GOT3 (cell line): ENCODE measurements at places on chromosomes 1 and 21.

DNA sequence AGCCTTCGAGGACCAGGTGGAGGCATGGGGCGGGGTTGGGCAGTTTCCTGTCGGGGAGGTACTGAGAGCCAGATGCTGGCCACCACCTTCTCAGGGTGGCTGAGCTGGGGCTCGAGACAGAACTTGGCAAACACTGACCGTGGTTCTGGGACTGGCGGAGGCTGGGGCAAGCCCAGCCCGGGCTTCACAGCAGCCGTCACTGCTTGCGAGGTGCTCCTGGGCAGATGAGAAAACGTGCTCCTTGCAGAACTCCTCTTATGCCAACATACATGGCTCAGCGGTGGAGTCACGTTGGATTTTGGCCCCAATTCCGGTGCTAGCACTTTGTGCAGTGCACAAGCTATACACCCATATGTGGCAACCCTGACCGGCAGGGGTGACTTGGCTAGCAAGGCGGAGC lies 69.2 kb downstream of the RUNX3 start:
- no peak for DNase-seq

DNA sequence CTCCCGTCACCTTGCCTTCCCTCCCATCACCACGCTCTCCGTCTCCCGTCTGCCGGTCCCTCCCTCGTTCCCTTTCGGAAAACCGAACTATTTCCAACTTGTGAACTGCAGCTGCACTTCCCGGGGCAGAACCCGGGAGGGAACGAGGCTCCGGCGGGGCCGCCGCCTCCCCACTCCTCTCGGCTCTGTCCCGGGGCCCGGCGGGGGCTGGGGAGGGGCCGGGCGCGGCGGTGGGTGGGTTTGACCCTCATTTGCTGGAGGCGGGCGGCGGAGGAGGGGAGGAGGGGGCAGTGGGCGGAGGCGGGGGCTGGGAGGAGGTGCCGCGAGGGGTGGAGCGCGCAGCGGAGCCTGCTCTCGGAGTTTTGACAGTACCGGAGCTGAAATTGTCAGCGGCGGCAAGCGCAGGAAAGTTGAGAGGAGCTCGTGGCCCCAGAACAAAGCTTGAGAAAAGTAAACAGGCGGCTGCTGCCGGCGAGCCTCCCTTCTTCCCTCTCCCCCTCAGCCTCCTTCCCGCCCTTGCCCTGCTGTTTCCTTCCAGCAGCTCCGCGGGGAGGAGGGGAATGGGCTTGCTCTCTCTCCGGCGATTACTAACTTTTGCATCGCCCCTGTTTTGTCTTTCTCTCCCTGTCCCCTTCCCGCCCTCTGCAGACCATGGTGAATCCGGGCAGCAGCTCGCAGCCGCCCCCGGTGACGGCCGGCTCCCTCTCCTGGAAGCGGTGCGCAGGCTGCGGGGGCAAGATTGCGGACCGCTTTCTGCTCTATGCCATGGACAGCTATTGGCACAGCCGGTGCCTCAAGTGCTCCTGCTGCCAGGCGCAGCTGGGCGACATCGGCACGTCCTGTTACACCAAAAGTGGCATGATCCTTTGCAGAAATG lies 2.9 kb downstream of the LMO4 start:
- no peak for DNase-seq

DNA sequence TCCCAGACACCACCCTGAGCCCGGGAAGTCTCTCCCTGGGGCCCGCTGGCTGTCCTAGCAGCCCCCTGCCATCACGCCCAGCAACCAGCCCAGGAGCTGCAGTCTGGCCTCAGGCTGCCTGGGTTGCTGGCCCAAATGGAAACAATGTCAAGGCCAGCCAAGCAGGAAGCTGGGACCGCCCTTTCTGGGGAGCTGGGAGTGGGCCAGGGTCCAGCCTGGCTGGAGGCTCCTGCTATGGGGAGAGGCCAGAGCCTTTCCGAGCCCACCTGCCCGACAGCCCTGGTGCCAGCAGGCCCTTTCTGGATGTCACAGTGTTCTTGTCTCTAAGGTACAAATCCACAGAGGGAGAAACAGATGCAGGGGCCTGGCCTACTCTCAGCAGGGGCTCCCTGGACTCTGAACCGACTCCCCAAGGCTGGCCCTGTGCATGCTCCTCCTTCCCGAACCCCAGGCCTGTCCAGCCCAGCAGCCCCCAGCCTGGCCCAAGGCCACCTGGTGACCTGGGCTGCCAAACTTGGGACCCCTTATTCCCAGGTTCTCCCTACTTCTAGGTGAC lies 1.2 kb upstream of the MMEL1 start:
- no peak for DNase-seq

- DNase-seq: no peak
Observed at GRCh38 chr1:162502928-162503327, 5.3 kb downstream of the UHMK1 start.

- DNase-seq: no peak
Observed at GRCh38 chr1:32256473-32257226, 5.6 kb downstream of the LCK start.

DNA sequence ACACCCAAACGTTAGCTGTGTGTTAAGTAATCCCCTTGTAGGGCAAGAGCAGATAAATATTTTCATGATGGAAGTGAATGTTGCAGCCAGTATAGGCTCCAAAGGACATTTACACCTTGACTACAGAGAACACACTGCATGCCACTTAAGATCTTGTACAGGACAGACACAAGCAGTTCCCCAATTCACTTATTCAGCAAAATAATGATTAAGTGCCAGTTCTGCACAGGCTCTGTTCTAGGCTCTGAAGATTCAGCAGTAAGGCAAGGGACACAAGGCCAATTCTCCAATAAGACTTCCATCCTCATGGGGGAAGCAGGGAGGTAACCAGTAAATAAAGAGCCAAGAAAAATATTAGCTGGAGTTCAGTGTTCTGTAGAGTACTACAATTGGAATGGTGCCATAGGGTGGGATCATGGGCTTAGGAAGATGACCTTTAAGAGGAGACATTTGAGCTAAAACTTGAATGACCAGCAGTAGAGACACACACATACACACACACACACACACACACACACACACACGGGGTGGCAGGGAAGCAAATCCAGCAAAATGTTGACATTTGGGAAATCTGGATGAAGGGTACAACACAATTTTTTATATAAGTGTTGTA lies 199.9 kb upstream of the JUN start:
- DNase-seq: no peak

DNA sequence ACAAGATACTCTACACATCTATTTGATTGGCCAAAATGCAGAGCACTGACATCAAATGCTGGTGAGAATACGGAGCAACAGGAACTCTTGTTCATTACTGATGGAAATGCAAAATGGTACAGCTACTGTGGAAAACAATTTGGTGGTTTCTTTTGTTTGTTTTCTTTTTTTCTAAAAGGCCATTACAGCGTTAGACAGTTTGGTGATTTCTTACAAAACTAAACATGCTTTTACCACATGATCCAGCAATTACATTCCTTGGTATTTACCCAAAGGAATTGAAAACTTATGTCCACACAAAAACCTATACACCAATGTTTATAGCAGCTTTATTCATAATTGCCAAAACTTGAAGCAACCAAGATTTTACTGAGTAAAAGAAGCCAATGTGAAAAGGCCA lies 66.4 kb upstream of the FBXO28 start:
- DNase-seq: no peak

DNA sequence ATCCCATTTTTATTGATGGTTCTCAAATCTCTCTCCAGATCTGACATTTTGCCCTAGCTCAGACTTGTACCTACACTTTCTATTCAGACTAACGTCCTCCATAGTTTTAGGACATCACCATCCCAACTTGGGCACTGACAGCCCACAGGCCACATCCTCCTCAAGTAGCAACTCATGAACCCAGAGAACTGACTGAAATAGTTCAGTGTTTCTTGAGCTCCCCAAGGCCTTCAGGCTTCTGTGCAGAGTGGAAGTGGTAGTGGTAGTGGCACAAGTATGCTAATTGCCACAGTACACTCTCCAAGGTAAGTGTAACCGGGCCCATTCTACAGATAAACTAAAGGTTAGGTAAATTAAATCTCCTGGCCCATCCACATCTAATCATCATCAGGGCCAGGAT lies 112.6 kb downstream of the SLC45A1 start:
- no peak for DNase-seq

DNA sequence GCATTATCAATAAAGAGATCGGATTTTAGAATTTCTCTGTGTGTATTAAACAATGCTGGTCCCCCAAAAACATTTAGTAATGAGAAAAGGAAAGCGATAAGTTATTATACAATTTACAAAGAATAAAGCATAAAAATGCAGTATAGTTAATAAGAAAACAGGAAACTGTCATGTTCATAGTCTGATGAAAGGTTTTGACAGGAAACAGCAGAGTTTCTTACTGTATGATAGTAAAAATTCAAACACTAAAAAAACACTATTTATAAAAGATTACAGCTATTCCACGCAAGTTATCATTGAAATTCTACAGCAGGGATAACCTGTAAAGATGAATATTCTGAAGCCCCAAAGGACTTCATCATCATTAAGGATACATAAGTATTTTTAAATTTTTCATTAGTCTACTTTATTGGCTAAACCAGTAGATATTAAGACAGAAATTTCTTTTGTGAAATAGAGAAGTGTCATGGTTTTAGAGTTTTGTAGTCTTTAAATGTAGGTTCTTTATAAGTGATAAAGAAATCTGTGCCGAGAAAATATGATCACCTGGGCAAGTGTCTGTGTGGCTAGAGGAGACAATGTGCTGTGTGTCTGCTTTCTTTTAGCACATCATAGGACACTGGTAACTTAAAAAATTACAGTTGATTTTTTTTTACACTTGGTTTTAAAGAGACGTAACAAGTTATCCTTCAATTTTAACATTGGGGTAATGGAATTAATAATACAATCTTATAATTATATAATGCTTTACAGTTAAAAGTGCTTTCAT lies 49.7 kb upstream of the GFI1 start:
- no peak for DNase-seq

DNA sequence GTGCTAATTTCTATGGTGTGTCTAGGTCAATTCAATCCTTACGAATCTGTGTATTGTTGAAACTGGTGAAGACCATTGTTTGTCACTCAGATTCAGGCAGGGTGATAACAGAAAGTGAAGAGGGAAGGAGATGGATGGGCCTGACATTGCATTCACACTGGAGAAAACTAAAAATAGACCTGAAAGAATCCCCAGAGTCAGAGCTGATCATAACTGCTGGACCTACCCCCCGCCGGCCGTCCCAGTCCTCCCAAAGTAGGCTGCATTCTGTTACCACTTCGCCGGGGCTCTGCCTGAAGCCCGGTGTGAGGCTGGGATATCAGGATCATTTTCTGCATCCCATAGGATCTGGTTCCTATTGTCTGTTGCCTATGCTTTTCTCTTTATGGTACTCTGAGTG lies 121.1 kb downstream of the NUF2 start:
- no peak for DNase-seq

DNA sequence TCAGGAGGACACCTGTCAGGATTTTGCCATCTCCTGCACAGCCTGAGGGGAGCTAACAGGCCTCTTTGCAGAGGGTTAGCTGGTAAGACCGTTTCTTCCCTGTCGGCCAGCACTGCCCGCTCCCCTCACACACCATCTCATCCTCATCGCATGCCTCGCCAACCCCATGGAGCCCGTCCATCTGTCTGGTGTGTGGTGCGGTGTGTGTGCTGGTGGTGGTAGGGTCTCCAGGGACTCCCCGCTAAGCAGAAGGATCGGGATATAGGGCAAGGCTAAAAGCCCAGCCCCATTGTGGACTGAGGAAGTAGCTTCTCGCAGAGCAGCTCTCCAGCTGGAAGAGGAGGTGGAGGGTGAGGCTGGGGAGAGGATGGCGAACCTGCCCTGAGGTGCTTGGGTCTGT lies 6.8 kb upstream of the SFN start:
- DNase-seq: no peak

- no peak for DNase-seq
Observed at GRCh38 chr1:228802386-228803220, 67.3 kb downstream of the RHOU start.

GRCh38 chr1:935751-936231 lies 12.1 kb downstream of the SAMD11 start:
- DNase-seq: no peak

- no peak for DNase-seq
Observed at GRCh38 chr21:34698270-34699015, 29.6 kb downstream of the CLIC6 start.

GRCh38 chr1:66426239-66426853 lies 107.6 kb upstream of the SGIP1 start:
- no peak for DNase-seq

DNA sequence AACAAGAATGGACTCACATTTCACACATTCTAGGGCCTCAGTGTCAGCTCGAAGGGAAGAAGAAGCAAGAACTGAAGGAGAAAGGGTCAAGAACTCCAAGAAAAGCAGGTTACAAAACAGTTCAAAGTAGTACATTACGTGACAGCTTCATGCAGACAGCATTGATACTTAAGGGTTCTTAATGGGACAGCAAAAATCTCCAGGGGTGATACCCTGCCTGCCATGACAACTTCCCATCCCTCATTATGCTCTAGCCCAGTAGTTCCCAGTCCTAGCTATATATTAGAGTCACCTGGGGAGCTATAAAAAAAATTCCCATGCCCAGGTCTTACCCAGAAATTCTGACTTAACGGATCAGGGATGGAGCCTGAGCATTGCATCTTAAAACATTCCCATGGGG lies 51.2 kb upstream of the PROX1 start:
- DNase-seq: no peak

DNA sequence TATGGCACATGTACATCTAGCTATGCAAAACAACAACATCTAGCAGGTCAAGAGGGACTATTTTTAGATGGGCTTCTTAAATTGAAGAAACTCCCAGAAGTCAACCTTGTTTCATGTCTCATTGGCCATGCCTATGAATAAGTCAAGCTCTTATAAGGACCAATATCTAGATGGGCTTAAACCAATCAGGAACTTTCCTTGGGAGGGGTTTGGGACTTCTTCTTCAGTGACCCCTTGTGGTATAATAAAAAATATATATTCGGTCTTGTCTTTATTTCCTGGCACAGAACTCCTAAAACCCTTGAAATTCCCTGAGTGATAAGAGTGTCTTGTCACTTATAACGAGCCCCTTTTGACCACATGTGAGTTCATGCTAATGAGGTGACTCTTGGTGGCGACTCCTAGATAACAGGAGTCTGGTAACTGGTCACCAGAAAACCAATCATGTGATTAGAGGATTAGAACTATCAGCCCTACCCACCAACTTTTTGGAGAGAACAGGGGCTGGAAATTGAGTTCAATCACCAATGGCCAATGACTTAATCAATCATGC lies 218.3 kb downstream of the HHIPL2 start:
- DNase-seq: no peak

DNA sequence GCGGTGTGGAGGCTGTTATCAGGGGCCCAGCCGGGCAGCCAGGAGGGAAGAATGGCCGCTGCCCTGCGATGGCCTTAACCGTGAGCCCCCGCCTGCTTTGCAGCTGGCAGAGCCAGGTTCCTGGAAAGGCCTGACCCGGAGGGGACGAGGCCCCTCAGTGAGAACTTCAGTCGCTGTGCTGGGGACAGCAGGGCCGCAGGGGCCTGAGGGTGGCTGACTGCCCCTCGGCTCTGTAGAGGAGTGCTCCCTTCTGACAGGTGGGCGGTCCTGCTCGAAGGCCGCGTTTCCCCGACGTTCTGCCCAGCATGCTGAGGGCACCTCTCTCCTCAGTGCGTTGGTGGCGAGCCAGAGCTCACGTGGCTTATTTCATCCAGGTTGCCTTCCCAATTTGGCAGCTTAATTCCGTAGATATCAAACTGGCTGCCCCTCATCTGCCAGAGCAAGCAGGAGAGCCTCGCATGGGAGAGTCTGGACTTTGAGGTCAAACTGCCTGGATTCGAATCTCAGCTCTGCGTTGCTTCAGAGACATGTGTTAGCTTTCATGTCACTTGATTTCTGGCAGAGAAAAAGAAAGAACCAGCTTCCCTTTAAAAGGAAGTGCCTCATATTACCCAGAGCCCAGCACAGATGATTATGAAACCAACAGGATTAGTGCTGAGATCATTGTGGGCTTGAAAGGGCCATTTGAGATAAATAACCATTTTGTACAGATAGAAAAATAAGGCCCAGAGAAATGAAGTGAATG lies 239.8 kb downstream of the SDCCAG8 start:
- no peak for DNase-seq
